ENCODE measurements at places on chromosomes 4 and X.

DNA sequence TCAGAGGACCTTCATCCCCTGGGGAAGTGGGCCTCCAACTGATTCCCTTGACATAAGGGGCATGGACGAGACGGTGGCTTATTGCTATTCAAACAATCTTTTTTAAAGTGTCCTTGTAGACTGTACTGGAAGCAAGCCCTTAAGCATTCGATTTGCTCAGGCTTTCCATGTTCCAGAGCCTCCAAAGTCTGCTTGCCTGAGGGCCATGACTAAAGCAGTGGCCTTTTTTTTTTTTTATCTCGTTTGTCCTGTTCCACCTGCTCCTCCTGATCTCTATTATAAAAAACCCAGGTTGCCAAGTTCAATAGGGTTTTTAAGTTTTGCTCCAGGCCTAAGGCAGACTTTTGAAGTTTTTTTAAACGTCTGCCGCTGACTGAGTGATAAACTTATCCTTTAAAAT is 103.7 kb upstream of the AADAT start:
- DNase-seq, result no peak

DNA sequence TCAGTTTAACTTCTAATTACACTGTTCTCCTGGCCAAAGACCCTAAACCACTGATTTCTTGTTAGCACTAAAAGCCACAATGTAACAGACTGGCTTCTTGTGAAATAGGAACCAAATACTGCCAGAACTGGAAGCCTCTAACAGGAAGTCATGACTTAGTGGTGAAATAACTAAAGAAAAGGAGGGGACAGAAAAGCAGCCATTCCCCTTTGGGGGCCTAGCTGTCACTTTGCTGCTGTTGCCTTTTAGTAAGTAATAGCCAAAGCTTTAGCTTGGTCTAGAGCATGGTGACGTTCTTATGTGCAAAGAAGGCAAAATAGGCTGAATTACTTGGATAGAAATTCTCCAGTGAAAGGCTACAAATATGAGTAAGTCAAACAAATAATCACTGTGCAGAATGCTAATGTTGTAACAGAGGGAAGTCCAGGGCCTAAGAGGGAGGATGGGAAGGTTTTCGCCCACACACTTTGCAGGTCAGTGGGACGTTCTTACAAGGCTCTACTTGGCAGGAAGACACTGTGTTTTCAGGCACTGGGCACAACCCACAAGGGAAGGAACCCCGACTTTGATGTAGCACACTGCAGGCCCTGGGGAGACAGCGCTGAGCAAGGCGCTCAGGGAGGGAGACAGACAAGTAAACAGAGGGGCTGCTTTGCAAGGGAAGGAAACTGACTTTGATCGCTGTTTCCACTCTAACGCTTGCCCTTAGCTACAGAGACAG is 16.7 kb downstream of the GAB3 start:
- DNase-seq, result no peak

GRCh38 chr4:137664416-137664815 is 132.1 kb upstream of the PCDH18 start:
- DNase-seq, result no peak

DNA sequence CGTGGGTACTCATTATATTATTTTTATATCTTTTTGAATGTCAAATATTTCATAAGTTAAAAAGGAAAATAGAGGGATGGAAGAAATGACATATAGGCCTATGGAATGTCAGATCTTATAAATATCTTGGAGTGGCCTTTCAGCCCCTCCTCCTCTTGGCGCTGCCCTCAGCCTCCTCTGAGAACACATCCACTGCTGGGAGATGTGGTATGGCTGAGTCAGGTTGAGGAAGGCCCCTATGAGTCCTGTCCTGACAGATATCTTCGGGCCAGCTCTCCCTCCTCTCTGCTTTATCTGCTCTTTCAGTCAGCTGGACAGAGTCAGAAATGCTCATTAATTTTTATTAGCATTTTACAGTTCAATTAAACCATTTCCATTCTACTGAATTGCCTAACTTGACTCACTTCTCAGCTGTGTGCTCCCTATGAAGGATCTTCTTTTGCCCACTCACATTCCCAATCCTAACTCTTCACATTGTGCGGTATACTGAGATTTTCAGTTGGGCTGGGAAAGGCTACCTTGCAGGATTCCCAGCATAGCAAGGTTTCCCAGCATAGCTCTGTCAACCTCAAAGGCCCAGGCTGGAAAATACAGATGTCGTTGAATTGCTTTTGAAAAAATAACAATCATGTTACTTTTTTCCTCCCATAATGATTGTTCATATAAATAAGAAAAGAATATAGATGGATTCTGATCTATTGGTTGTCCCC is 128.0 kb downstream of the ARHGEF9 start:
- no peak for DNase-seq

- no peak for DNase-seq
Observed at GRCh38 chrX:15549189-15550012, 48.8 kb downstream of the BMX start.

- no peak for DNase-seq
Observed at GRCh38 chr4:8061145-8061544, 97.5 kb downstream of the ABLIM2 start.

- no peak for DNase-seq
Observed at GRCh38 chrX:136725441-136726104, 55.2 kb downstream of the ARHGEF6 start.

DNA sequence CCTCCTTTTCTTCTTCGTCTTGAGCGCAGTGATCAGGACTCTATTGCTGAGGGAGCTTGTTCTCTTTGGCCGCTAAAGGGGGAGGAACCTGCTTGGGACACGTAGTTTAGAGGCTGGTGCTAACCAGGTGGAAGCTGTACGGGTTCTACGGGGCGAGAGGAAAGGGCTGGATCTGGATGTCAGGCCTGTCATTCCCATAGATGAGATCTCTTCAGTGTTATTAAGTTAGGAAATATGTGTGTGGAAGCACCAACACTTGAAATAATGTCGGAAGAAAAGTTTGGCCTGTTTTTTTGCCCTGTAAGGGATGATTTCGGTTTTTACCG is 643 bp downstream of the SRP72 start:
- DNase-seq, result no peak
